Activated naive CD4-positive, alpha-beta T cell treated with Interleukin-2 at 50 U/mL for 16 hours (primary cell): ENCODE measurements at places on chromosomes 5 and 9.

- no peak for DNase-seq
Observed at GRCh38 chr5:141343953-141344463, 379 bp downstream of the PCDHGA3 start.

DNA sequence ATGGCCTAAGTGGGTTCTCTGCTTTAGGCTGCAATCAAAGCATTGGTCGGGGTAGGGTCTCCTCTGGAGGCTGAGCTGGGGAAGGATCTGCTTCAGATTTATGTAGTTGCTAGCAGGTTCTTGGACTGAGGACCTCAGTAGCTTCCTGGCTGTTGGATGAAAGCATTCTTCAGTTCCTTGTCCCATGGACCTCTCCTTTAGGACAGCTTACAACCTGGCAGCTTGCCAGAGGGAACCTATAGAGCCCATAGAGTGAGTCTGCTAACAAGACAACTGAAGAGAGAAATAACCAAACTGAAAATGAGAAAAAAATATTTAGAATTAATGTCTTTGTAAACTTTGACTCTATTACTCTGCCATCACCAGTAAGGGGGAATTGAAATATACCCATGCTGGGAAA lies 12.4 kb downstream of the MRPS30 start:
- DNase-seq, result no peak

DNA sequence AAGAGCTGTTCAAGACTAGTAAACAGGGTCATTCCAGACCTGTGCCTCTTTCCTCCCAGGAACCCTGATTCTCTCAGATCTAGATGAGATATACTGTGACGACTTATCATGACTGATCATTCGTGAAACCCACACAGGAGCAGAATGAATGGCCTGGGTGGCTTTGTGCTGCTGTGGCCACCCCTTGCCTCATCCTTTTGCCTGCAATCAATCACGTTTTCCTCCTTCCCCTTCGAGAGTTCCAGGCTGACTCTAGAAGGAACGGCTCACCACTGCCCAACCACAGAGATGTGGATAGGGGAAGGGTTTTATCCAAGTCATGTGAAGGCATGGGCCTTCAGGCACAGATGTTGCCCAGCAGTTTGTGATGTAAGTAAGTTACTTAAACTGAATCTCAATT lies 5.8 kb downstream of the ANXA6 start:
- peak; percentile 69 for DNase-seq

GRCh38 chr5:148397968-148398595 lies 14.3 kb downstream of the FBXO38 start:
- no peak for DNase-seq

DNA sequence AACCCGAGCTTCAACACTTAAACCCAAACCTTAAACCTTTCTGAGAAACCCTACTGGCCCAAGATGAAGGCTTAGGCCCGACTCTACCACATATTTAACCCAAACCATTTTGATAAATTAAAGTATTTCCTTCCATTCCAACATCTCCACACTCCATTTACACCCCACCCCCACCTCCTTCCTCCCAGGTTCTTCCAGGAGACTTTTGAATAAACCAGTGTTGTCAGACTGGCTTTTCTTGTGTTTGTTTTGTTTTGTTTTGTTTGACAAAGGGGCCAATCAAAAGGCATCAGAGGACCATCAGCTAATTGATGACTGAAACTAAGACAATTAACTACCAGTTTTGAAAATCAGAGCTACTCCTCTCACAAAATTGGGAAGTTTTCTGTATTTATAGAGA lies 4.6 kb upstream of the ZNF608 start:
- DNase-seq, result no peak

GRCh38 chr9:4829969-4830368 lies 37.2 kb downstream of the RCL1 start:
- DNase-seq, result no peak

DNA sequence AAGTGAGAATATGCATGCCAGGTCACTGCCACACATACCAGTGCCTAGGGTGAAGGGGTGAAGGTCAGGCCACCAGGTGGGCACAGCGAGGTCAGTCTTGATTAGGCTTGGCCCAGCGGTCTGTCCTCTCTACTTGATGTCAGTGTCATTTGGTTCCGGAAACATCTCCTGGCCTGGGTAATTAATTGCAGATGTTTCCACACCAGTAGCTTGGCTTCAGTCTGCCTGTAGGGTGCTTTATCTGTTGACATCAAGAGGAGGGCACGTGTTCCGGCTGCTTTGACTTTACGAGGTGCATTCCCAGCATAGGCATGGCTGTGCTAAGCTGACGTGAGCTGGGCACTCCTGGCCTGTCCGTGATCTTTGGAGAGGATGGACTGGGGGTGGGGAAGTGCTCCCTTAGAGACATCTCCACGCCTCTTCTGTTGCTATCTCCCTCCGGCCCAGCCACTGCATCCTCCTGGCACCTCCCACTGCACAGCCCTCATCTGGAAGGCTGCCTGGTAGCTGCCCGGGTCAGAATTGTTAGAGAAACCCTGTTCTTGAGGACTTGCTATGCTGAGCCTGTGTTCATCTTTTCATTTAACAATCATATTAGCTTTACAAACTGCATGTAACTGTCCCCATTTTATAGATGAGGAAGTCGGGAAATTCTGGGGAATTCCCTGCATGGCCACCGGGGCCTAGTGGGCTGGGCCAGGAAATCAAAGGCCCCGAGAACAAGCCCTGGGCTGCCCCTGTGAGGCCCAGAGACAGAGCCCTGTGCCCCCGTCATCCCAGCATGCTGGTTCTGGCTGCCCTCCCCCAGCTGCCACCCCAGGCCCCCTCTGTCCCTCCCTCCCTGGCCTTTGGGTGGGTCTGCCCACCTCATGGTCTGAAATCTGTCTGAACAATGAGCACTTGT lies 29.1 kb downstream of the JADE2 start:
- DNase-seq, result peak; percentile 66

DNA sequence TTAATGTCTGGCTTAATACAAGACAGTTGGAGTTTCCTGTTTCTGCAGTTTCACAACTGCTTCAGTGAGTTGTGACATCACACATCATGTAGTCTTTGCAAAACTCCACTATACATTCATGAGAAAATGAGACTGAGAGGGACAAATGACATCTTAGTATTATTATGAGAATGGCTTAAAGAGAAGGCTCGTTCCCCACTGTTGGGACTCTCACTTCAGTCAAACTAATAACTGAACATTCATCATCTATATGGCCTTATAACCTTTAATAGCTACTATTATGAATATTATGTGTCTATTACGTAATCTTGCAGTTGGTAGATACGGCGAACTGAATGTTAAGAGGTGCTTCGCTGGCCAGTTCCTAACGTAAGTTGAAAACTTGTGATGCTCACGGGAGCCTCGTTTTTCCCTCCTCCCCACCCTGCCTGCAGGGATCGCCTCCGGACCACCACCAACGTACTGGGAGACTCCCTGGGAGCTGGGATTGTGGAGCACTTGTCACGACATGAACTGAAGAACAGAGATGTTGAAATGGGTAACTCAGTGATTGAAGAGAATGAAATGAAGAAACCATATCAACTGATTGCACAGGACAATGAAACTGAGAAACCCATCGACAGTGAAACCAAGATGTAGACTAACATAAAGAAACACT lies 79.4 kb downstream of the SLC1A3 start:
- DNase-seq, result no peak

GRCh38 chr5:146051678-146052077 lies 53.7 kb downstream of the PLAC8L1 start:
- DNase-seq, result no peak

DNA sequence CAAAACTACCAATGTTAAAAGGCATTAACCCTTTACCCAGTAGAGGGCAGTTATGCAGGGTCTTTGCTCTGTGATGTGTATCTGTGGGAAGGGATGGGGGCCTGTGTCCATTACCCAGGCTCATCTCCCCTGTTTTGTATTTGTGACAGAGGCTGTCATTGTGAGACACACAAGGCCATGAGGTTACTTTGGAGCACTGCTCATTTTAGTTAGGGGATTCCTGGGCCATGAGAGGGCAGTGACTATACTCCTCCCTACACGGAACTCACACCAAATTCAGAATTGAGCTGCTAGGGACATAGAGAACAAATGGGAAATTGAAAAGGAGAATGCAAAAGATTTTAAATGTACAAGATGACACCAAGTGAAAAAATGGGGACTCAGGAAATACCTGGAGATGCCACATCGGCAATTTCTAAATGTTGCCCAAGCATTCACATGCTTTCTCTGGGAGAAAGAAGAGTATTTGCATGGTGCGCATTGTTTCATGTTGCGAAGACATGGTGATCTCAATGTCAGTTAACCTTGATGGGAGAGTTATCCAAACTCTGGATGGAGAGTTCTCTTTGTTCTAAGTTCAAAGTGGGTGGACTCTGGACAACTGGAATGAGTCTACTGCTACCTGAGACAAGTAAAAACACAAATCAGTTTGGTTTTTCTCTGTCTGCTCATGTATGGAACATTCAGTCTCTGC lies 32.5 kb downstream of the C9orf152 start:
- no peak for DNase-seq

DNA sequence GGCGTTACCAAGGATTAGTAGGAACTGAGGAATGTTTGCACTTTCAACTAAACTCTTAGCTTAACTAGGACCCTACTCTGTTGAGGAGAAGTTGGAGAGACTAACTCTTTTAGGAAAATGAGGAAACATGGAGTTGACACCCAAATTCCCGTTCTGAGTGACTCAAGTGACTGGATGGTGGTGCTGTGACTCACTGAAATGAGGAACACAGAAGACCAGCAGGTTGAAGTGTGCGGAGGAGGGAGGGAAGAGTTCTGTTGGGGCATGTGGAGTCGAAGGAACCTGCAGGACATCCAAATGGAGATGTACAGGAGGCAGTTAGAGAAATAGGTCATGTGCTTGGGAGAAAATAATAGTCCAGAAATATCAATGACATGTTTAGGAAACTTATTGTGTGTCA lies 8.2 kb downstream of the HEXB start:
- no peak for DNase-seq

- DNase-seq, result no peak
Observed at GRCh38 chr9:118100529-118101419, 396.6 kb downstream of the TLR4 start.

GRCh38 chr5:115432691-115433090 lies 111.9 kb downstream of the FEM1C start:
- no peak for DNase-seq

DNA sequence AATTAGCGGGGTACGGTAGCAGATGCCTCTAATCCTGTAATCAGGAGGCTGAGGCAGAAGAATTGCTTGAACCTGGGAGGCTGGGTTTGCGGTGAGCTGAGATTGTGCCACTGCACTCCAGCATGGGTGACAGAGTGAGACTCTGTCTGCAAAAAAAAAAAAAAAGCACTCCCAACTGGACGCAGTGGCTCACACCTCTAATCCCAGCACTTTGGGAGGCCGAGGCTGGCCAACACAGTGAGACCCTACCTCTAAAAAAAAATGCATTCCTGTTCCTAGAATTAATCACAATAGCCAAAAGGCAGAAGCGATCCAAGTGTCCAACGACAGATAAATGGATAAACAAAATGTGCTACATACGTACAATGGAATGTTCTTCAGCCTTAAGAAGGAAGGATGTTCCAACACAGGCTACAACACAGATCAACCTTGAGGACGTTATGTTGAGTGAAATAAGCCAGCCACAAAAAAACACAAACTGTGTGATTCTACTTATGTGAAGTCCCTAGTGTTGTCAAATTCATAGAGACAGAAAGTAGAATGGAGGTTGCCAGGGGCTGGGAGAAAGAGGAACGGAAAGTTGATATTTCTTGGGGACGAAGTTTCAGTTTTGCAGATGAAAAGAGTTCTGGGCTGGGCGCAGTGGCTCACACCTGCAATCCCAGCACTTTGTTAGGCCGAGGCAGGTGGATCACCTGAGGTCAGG lies 13.8 kb downstream of the FAM78A start:
- DNase-seq, result no peak

GRCh38 chr9:2625427-2625826 lies 3.8 kb downstream of the VLDLR start:
- DNase-seq, result no peak

DNA sequence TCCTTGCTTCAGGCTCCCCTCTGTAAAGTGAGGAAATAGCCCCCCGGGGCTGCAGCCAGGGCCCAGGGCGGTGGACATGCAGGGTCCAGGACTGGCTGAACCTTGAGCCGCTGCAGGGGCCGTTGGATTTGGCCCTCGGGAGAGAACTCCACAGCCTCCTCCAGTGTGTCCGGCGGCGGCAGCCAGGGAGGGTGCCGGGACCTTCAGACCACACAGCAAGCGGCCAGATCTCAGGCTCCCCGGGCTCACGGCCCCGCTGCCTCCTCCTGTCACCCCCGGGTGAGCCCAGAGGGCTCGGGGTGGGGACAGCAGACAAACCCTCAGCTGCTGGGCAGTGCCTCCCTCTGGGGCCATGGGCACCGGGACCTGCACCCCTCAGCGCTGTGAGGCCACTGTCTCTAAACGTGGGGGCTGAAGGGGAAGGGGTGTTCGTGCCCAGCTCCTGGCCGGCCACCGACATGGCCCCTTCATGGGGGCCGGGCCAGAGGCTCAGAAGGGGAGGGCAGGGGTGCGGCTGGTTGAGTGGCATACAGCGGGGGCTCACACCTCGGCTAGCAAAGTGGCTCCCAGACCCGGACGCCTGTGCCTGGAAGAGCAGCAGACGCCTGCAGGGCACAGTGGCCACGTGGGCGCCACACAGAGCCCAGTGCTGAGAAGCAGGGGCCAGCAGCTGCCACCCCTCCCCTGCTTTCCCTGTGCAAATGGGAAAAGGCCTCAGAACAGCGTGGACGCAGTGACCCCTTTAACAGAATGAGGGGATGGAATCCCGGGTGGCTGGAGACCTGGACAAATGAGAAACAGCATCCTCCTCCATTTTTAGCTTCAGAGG lies 19.7 kb downstream of the SLC9A3 start:
- no peak for DNase-seq

DNA sequence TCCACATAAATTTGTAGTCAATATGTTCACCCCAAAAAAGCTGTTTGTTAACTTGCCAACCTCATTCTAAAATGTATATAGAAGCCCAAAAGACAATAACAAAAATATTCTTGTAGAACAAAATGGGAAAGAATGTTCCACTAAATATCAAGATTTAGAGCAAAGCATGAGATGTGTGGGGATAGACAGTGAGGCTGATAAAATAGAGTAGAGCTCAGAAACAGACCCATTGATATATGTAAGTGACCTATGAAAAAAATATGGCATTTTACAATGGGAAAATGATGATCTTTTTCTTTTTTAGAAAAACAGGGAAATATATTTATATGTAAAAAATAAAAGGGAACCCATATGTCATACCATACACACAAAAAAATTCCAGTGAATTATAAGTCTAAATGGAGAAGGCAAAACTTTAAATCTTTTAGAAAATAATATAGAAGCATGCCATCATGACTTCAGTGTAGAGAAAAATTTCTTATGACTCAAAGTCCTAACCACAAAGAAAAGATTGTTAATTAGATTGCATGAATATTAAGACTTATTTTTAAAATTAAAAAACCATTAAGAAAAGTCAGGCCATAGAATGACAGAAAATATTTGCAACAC lies 6.6 kb upstream of the IFNB1 start:
- no peak for DNase-seq

DNA sequence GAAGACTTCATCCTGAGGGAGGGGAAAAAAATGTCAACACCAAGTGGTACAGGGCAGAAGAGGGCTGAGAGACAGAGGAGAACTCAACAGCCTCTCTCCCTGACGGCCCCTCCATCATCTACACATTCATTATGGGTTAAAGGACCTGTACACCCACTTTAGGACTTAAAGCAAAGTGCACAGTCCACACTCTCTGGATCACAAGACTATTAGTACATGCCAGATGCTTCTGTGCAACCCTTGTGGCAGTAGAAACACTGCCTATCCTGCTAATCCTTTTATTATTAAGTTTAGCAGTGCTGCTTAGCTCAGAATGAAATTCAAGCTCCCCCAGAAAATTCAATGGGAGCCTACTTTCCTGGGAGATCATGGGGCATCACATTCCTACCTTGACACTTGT lies 1.9 kb downstream of the FRMD3 start:
- no peak for DNase-seq
